Left lung (tissue), 14 donors: ENCODE measurements at places on chromosomes 4 and X. TPM values are rescaled to one million over a fixed set of nuclear protein-coding genes. Genes with fewer than 3 reads are reported as not detected.

Gene GLUD2
- 4.0 TPM for polyA plus RNA-seq

Gene ADH6
- 19.6 TPM for polyA plus RNA-seq

Gene MUC7
- not detected for polyA plus RNA-seq

Gene F11
- 1.1 TPM for polyA plus RNA-seq

Gene RNF150
- polyA plus RNA-seq = 12.2 TPM

Gene CSAG1
- polyA plus RNA-seq = not detected

Gene ASB12
- 0.88 TPM for polyA plus RNA-seq

Gene PPP2R2C
- polyA plus RNA-seq = 0.29 TPM

Gene TENT5D
- not detected for polyA plus RNA-seq

Gene ARSH
- polyA plus RNA-seq = 0.09 TPM

Gene ASB11
- polyA plus RNA-seq = 0.21 TPM

Gene XAGE1A
- polyA plus RNA-seq = not detected

Gene L1CAM
- polyA plus RNA-seq = 0.45 TPM

Gene TMEM150C
- 16.2 TPM for polyA plus RNA-seq

Gene CFP
- polyA plus RNA-seq = 7.0 TPM

Gene SPACA5
- 0.49 TPM for polyA plus RNA-seq

Gene VSIG1
- 0.43 TPM for polyA plus RNA-seq

Gene FAT4
- 71.1 TPM for polyA plus RNA-seq

Gene GJB1
- 5.4 TPM for polyA plus RNA-seq

Gene SLC26A1
- polyA plus RNA-seq = 5.6 TPM

Gene SSX2
- not detected for polyA plus RNA-seq

Gene YIPF7
- polyA plus RNA-seq = 0.48 TPM

Gene SATL1
- 0.56 TPM for polyA plus RNA-seq

Gene PRDM5
- 35.1 TPM for polyA plus RNA-seq

Gene TCP11X2
- 0.26 TPM for polyA plus RNA-seq

Gene PF4V1
- 1.0 TPM for polyA plus RNA-seq

Gene NLGN4X
- 1.8 TPM for polyA plus RNA-seq

Gene CYP2U1
- 5.0 TPM for polyA plus RNA-seq

Gene EMCN
- polyA plus RNA-seq = 40.1 TPM

Gene ADH1A
- 12.5 TPM for polyA plus RNA-seq

Gene XAGE1B
- polyA plus RNA-seq = not detected

Gene NUDT10
- polyA plus RNA-seq = 10.6 TPM

Gene SCML1
- polyA plus RNA-seq = 20.6 TPM

Gene C4orf51
- not detected for polyA plus RNA-seq

Gene PAGE4
- polyA plus RNA-seq = not detected

Gene CBLL2
- polyA plus RNA-seq = not detected

Gene WAS
- 5.1 TPM for polyA plus RNA-seq

Gene SETD7
- polyA plus RNA-seq = 18.8 TPM

Gene PPBP
- 32.5 TPM for polyA plus RNA-seq

Gene GLRA3
- polyA plus RNA-seq = not detected

Gene POF1B
- 0.34 TPM for polyA plus RNA-seq

Gene PPEF2
- polyA plus RNA-seq = not detected

Gene LRCH2
- polyA plus RNA-seq = 15.0 TPM

Gene TMEM156
- polyA plus RNA-seq = not detected

Gene RUFY3
- 154 TPM for polyA plus RNA-seq

Gene RAB40A
- 3.7 TPM for polyA plus RNA-seq

Gene SSX1
- not detected for polyA plus RNA-seq

Gene NWD2
- polyA plus RNA-seq = not detected

Gene SPANXA2
- polyA plus RNA-seq = not detected
